ENCODE measurements at places on chromosomes 7 and 10.

- DNase-seq: no peak
Measured at GRCh38 chr10:117920956-117921355, 125.8 kb downstream of the RAB11FIP2 start.

DNA sequence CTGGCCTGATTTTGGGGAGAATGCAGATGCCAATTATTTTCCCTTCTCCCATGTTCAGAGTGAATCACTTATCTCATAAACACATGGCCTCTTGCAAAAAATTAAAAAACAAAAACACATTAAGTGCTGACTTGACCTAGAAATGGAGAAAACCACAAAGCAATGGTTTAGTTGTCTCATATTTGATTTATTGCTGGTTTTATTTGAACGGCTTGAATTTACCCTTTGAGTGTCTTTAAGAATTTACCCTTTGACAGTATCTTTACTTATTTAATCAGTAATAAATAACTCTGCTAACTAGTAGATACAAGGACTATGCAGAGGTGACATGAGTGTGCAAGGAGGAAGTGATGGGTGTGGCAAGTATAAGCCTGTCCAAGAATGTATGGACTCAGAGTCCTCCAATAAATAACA, 68.1 kb upstream of the GSDME start:
- DNase-seq: no peak

DNA sequence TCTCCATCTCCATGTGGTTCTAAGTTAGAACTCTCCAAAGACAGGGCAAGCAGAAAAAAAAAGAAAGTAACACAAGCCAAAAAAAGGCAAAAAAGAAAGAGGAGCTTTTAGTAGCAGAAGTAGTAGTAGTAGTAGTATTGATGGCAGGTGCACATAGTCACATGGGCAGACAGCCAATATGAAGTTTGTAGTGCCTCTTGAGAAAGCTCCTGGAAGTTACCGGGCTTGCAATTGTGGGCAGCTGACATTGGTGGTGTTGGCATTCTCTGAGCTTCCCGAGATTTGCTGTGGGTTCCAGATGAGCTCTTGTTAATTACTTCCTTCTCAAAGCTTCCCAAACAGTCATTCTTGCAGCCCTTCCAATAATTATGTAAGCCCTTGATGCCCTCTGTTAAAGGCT, 1128.5 kb downstream of the TYW1 start:
- no peak for DNase-seq

- no peak for DNase-seq
Measured at GRCh38 chr10:122265896-122266295, 5.2 kb upstream of the BTBD16 start.

- DNase-seq: peak; percentile 32
Measured at GRCh38 chr10:89837165-89838043, 136.0 kb downstream of the KIF20B start.

DNA sequence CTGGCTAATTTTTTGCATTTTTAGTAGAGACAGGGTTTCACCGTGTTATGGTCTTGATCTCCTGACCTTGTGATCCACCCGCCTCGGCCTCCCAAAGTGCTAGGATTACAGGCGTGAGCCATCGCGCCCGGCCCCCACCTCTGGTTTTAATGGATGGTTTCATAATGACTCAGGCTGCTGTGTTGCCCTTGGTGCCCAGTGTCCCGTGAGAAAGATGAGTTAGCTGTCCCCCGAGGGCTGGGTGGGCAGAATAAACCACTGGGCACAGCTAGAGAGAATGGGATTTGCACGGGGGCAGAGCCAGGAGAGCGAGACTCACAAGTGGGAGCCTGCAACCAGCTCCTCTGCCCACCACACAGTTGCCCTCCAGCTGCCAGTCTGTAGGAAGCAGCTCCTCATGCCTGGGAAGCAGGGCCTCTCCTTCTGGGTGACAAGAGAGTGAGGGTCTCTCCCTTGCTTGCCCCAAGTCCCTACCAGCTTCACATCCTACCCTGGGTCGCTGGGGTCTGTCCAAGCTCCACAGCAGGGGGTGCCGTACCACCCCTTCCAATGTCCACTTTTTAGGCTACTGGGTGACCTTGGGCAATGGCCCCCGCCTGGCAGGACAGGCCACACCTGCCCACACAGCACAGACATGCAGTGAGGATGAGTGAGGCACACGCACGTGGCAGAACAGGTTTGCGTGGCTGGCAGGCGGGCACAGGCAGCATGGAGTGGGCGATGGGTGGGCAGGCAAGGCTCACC, 16.1 kb upstream of the NDST2 start:
- DNase-seq: no peak

- DNase-seq: no peak
Measured at GRCh38 chr10:93865794-93866425, 27.9 kb upstream of the SLC35G1 start.

DNA sequence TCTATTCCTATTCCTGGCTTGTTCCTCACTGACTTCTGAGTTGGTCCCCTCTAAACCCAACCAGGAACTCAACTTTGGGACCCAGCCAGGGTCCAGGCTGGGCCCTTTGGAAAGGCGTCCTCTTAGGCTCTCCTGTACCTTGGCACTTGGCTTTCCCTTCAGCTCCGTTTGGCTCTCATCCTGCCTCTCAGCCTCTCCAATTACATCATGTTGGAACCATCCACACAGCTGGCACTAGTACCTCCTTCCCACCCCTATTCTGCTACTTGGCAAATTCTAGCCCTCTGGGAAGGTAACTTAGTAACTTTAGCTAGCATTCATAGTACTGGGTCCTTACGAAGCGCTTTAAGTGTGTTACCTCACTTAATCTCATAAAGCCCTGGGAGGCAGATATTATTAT, 205.3 kb upstream of the HABP2 start:
- DNase-seq: no peak

DNA sequence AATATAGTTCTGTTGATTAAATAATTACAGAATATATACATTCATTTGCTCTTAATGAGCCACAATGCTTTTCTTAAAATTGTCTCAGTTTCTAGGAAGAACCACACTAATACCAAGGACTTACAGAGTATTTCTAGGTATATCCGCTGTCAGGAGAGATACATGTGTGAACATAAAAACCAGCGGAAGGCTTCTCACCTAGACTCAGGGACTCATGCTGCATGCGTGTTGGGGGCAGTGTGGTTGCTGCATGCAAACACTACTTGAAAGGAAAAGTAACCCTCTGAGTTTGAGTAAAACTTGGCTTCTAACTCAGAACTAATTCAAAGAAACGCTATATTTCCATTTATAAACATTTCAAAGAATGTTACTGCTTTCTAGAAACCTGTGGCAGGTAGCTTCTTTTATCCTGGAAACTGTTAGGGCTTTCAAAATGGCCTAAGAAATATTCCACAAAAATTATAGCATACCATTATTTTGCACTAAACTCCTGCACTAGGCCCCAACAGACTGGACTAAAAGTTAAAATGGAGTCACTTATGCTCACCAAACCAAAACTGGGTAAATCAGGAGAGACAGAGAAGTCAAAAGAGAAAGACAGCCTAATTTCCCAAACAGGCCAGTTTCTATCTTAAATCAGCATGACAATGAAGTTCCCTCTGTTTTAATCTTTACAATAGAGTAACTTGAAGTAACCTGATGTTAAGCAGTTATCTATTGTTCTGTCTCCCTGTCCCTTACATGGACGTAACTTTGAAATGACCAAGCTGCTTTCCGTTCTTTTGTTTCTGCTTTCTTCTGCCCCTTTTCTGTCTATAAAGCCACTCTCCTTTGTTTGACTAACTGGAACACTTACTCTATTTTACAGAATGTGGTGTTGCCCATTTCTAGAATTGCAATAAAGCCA, 95.2 kb upstream of the FAM133B start:
- DNase-seq: no peak

DNA sequence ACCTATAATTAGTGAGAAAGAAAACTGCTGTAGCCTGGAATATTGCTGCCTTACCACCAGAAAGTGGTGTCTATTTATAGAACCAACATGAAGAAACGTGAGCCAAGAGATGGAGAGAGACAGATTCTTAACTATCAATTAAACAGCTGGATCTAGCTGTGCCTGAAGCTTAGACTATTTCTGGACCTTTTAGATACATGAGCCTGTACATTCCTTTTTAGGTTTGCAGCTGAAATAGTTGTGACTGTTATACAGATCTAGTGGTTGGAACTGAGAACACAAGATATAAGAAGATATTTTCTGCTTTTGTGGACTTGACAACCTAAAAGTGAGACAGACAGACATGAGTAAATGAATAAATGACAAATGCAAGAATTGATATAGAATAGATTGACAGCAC, 73.4 kb downstream of the CDK14 start:
- no peak for DNase-seq

- DNase-seq: peak; percentile 73
Measured at GRCh38 chr7:43693687-43694398, 35.5 kb downstream of the COA1 start.

DNA sequence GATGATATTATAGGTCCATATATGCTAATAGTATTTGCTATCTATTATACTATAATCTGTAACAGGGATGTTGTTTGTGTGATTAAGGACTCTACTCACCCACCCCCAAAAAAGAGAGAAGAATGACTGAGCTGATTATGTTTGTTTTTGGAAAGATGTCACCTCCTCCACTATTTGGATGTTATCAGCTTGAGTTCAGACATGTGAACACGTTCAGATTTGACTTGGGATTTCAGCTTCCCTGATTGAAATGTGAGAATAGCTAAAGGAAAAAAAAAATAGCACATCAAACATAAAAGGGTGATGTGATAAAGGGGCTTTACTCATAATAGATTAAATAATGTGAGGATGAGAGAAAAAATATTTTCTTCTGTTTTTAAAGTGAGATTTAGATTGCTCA, 81.2 kb downstream of the VTI1A start:
- DNase-seq: no peak

GRCh38 chr7:84997626-84998025, 189.2 kb downstream of the SEMA3D start:
- peak; percentile 19 for DNase-seq

DNA sequence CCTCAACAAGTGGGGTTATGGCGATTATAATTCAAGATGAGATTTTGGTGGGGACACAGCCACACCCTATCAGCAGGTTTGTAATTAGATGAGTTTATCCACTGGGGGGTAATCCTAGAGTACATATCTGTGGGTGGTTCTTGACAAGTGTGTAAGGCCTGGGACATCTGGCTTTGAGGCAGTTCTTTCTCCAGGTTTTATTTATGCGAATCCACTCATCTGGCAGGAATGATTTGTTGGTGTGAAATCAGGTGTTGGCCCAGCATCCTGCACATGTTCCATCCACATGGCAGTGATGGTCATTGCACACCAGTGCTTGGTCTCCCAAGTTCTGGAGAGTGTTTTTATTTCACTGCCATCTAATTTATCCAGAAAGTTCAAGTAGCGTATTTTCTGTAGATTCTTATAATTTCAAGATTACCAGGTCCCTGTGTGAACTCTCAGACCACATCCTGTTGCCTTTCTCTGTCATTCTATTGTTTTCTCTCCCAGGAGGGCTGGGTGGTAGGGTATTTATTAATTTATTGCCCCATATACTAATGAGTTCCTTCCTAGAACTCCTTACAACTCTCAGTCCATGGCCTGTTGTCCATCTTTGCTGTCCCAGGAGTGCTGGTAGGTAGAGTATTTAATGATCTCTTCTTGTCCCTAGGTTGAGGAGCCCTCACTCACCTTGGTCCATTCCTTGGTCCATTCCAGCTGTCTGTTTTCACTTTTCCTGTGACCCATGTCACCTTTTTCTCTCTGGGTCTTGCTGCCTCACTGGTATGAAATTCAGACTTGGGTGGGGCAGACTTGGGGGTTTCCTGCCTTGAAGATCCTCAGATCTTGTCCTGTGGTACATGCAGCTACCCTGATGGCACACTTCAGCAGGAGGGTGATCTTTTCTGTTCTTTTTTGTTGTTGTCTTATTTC, 10.4 kb downstream of the RALA start:
- no peak for DNase-seq

DNA sequence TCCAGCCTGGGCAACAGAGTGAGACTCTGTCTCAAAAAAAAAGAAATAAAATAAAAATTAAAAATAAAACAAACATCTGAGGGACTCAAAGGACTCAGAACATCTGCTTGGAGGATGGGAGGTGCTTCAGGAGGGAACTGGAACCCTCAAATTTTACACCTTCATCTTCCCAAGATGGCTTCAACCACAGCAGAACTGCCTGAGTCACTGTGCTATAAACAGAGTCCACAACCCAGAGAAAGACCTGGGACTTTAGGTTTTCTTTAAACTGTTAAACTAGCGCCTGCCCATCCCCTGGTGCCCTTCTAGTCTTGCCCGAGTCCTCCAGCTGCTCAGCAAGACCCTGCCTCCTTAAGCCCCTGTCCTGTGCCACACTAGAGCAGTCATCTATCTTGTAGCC, 40.8 kb downstream of the RGS10 start:
- no peak for DNase-seq

GRCh38 chr10:77311186-77311585, 326.4 kb downstream of the KCNMA1 start:
- no peak for DNase-seq

DNA sequence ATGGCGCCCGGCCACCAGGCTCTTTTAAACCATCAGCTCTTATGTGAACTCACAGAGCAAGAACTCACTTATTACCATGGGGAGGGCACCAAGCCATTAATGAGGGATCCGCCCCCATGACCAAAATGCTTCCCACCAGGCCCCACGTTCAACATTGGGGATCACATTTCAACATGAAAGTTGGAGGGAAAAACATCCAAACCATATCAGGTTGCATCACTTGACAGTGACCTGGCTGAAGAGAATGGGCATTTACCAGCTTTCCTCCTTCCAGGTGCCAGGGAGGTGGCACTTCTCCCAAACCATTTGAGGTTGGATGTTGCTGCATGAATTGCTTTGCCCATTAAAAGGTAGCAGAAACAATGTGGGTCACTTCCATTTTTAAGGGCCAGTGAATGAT, 115.6 kb upstream of the TNS3 start:
- DNase-seq: no peak

DNA sequence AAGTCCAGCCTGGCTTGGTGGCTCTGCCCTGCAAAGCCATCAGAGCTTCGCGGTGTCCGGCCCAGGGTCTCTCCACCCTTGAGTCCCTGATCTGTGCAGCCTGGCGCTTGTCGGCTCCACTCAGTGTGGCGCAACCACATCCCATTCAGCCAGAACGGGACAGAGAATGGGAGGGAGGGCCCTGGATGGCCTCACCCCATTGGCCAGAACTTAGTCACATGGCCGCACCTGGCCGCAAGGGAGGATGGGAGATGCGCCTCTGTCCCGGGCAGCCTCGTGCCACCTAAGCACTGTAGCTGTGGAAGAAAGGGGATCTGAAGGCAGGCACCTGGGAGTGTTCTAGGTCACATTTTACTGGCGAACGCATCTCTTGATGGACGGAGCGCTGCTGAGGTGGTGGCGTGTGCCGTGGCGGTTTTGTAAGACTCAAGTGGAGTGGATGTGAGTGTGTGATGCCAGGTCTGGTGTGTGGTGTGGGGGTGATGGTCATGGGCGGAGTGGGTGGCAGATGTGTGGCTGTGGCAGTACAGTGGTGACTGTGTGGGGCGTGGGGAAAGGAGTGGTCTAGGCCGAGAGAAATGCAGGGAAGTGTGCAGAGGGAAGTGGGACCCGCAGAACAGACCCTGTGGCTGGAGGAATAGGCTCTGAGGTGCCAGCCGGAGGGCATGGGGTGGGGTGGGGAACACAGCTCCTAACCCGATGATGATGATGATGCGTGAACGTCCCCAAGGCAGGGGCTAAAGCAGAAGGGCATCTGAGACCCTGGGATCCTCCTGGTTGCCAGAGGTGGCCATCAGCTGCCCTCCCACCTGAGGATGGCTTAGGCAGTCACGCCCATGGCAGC, 19.0 kb downstream of the CLEC2L start:
- no peak for DNase-seq
